ENCODE measurements at places on chromosomes 5 and 9. TPM values are rescaled to one million over a fixed set of nuclear protein-coding genes. Genes with fewer than 3 reads are reported as not detected.

Gene TSSK1B
- total RNA-seq: not detected

Gene DPYSL3
- not detected for total RNA-seq

Gene PCDHA5
- not detected for total RNA-seq

Gene SLC25A2
- 0.31 TPM for total RNA-seq

Gene RGS7BP
- total RNA-seq: not detected

Gene PTPDC1
- total RNA-seq: 4.4 TPM

Gene KIF12
- not detected for total RNA-seq

Gene ISL1
- total RNA-seq: not detected

Gene CYLC2
- not detected for total RNA-seq

All from activated CD4-positive, alpha-beta memory T cell treated with anti-CD3 and anti-CD28 coated beads for 36 hours (primary cell).